Jurkat, Clone E6-1 (cell line): ENCODE measurements at places on chromosomes 16 and 17.
A peak's percentile ranks its signal among the peaks of the same experiment; 100 is the strongest.

DNA sequence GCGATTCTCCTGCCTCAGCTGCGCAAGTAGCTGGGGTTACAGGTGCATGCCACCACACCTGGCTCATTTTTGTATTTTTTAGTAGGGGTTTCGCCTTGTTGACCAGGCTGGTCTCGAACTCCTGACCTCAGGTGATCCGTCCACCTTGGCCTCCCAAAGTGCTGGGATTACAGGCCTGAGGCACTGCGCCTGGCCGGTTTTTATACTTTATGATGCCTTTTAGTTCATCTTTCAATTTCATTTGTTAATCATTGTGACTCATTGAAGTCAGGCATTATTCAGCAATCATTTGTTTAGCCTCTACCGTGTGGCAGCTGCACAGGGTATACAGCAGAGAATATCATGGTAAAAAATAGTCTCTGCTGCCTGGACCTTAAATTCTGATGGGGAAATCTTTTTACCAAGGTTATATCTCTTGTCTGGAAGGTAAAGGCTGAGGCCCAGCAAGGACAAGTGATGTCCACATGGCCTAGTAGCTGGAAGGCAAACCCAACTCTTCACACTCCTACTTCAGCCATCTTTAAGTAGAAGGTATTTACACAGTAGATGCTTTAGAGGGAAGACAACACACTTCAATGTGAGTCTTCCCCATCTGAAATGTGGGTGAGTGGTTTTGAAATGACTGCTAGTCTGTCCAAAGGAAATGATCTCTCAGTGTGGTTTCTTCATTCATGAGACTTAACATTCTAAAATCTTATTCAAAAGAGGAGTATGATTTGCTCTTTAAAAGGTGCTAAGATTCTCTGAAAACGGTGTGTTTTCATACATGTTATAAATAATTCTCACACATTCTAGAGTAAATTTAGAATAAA lies 2.4 kb downstream of the PRPSAP2 start:
- DNase-seq, result no peak

- DNase-seq, result no peak
These were observed 89.7 kb upstream of the CDYL2 start for GRCh38 chr16:80894091-80894490.

DNA sequence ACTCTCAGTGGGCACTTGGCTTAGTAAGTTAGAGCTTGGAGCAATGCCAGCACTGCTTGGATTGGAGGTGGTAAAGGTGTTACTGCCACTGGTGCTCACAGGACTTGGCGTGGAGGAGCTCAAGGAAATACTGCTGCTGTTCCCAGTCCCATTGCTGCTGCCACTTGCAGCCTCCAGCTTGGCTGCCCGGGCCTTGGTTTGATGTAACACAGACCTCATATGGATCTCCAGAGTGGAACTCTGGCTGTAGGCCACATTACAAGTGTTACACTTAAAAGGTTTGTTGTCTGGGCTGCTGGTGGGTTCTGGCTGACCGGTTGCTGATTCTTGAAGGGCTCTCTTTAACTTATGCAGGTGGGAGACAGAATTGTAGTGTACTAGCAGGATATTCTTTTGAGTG lies 250.3 kb downstream of the ZFHX3 start:
- DNase-seq, result no peak

DNA sequence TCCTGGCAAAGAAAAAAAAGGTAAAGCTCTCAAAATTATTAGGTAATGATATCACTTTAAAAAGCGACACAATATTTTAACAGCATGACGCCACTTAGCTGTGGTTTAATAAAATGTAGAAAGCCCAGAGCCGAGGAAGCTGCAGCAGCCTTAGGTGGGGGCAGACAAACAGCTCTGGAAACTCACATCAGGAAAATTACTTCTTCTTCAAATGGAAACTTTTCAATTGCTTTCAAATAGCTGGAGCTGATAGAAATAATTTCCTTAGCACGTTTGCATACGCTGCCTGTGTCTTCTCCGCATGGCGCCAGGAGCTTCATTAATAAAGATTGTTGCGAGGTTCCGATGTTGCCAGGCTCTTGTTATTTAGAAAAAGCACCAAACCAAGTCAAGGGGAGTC lies 835.3 kb upstream of the EEF2KMT start:
- DNase-seq, result no peak

- DNase-seq, result peak; percentile 20
These were observed 162.6 kb downstream of the SALL1 start for GRCh38 chr16:50988441-50988840.

GRCh38 chr16:53768167-53768566 lies 64.2 kb downstream of the FTO start:
- no peak for DNase-seq

DNA sequence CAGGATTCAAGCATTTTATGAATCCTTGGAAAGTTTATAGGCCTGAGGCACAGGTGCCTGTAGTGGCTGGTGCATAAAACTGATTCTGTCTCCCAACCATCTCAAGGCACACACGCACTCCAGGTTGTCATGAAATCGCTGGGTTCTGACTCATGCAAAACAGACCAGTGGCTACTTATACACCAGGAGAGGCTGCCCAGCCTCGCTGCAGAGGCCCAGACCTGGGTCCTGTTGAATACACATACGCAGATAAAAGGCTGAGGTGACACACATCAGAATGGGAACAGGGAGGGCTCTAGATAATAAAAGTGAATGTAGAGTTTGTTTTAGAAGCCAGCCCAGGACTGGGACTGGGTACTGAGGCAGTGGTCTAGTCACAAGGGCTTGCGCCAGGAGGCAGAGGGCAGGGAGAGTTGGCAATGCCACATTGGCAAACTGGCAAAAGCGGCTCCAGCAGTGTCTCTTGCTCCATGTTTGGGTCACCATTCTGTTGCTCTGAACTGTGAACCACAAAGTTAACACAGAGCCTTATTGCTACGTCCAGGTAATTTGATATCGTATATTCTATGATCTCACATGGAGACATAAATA lies 13.6 kb downstream of the OR1D5 start:
- DNase-seq, result no peak
